ENCODE measurements at places on chromosomes 3 and 15.
A peak's percentile ranks its signal among the peaks of the same experiment; 100 is the strongest.

DNA sequence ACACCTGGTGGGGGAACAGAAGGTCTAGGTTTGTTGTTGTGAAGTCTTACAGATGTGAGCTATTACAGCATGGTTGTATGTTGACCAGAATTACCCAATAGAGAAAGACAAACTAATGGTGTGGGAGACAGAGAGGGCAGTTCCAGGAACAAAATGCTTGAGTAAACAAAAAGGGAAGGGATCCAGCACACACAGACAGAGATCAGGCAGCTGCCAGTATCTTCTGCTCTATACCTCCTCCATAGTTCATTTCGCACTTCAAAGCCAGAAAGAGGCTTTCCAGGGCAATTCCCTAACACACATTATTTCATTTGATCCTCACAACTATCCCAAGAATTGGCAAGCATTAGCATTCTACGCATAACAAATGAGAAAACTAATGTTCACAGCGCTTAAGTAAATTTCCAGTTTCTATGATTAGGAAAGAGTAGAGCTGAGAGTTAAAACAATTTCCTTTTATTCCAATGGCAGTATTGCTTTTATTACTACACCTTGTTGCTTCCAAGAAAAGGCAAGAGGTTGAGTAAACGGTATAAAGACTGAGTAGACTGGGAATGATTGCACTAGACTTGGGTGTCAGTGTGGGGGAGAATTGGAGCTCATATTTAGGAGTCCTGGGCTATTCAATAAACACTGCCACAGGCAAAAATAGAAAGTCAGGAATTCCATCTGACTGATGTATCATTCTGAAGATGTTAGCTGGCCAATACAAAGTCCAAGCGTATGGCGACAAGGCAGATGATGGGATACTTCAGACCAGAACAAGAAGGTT is 39.7 kb upstream of the ZNF280D start:
- DNase-seq, result no peak

- no peak for DNase-seq
Measured at GRCh38 chr3:145578471-145578870, 582.5 kb downstream of the PLOD2 start.

DNA sequence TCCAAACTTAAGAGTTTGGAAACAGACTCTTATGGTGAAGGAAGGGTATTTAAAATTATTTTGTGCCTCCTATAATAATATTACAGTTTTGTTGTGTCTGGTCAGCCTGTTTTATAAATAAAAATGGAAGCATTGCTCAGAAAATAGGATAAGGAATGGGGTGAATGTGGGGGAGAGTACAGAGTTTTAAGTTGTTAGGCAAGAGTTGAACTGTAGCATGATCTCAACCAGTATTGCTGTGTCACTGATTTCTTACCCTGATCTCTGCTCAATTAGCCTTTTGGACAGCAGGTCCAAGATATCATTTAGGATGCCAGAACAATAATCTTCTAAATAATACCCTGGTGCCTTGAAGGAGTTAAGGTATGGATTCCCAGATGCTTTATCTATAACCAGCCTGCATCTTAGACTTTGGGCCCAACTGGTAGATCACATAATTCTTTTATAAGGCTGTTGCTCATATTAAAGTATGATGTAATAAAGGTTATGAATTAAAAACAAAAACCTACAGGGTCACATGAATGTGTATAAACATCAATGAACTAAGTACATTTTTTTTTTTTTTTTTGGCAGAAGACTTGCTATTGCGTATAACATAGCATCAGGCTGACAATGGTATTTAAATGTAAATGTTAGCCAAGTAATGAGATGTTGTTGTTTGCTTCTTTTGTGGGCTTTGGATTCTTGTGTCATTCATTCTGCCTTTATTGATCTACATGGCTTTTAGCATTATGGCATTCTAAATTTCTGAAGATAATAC is 70.0 kb downstream of the MITF start:
- DNase-seq, result no peak

GRCh38 chr3:160319322-160319721 is 79.7 kb downstream of the IFT80 start:
- no peak for DNase-seq

- DNase-seq, result no peak
Measured at GRCh38 chr3:188261011-188261410, 107.1 kb downstream of the LPP start.

GRCh38 chr3:171984883-171985282 is 54.5 kb upstream of the FNDC3B start:
- DNase-seq, result no peak

GRCh38 chr3:145359040-145359439 is 801.9 kb downstream of the PLOD2 start:
- DNase-seq, result no peak

DNA sequence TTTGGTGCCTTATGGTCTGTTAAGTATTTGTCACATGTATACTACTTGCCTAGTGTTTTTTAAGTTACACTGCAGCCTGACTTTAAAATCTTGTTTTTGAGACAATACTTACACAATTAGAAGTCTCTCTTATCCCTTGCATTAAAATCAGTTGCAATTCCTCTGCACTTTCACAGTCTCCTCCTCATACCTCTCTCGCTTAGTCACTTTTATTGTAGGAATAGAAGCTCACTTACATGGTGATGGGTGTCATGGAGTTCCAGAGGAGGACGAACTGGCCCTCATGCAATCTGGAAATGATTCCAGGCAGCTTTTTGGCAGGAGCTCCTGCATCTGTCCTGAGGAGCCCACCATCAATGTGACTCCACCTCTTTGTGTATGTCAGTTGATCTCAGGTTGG is 238.4 kb upstream of the TBC1D5 start:
- DNase-seq, result peak; percentile 11

All from GM04503 (cell line).